GM04504 (cell line): ENCODE measurements at places on chromosomes 13 and 19.

- DNase-seq: no peak
Measured at GRCh38 chr13:40590112-40590862, 76.2 kb downstream of the FOXO1 start.

DNA sequence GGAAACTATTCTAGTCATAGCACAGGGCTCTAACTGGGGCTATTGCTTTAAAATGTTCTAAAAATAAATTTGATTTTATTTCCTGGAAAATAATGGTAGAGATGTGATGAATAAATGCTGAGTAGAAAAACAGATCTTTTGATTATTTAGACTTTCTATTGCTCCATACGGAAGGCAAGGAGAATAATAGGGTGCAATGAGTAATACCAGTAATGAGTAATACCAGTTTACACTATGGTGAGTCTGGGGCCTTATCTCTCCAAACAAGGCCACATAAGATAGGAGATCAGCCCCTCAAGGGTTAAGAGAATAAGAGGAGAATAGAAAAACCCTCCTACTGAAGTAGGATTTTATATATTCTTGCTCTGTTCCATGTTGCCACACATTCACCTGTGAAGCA lies 390.4 kb downstream of the KLF5 start:
- DNase-seq: no peak

GRCh38 chr13:100203696-100204367 lies 114.9 kb downstream of the PCCA start:
- DNase-seq: peak; percentile 17

GRCh38 chr19:11530432-11530831 lies 1.5 kb upstream of the ECSIT start:
- DNase-seq: no peak

GRCh38 chr19:58356766-58357480 lies 3.6 kb upstream of the A1BG start:
- DNase-seq: no peak

DNA sequence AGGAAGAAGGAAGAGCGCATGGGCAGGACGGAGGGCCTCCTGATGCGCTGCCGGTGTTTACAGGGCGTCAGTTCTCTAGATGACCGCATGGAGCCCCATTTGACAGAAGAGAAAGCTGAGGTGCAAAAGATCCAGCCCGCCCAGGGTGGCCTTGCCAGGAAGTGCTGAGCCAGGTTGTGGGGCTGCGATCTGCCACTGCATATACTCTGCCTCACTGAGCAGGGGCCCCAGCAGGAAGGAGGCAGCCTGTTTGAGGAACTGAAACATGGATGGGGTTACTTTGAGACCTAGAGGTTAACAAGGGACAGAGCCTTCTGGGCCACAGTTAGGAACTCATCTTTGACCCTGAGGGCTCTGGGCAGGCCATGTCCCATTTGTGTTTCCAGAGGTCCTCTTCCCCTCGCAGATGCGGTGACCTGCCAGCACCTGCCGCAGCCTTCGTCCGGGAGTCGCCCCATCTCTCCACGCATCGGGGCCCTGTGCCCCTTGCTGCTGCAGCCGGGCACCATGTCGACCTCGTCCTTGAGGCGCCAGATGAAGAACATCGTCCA lies 3.2 kb downstream of the EPN1 start:
- no peak for DNase-seq

DNA sequence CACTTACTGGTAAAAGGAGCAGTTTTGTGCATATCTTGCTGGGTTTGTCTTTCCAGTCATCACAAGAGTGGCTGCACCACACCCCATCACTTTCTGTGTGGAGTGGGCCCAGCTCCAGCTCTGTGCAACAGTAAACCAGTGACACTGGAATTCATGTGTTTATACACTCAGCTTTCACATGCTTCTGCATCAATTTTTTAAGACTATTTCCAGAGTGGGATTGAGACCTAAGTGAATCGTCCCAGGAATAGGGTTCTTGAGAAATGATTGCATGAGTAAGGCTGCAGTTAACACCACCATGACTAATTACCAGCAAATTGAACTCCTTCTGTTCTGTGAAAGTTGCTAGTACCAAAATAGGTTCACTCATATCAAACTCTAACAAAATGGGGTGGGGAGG lies 5.3 kb upstream of the CFAP97D2 start:
- no peak for DNase-seq

DNA sequence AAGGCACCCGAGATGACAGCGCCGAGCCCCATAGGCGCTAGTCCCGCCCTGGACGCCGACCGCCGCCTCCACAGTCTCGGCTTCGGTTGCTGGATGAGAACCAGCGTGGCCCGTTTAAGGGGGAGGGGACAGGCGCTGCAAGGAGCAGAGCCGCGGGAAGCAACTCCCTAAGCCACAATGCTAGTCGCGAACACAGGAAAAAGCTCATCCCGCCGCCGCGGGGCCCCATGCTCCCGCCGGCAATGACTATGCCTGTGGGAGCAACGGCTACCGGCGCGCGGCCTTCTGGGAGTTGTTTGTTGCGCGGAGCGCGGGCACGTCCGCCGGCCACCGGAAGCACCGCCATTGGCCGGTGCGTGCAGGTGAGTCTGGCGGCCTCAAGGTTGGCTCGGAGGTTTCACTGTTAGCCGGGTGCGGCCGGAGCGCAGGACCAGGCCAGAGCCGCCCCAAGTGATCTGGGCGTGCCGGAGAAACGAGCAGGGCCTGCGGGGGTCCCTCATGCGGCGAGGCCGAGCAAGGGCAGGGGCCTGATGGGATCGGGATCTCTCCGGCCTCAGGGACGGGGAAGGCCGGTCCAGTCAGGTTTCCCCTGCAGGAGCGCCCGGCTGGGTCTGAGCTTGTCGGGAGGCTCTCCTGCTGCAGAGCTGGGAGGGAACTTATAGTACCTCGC lies at the start of gene ZNF544:
Gene ZNF544, plus strand, starts transcription at position 330 of the 670 bp plus-strand sequence. CDS start 15,110 bp downstream, outside the sequence.
- no peak for DNase-seq

GRCh38 chr19:58181902-58182576 lies 822 bp upstream of the ZNF274 start:
- DNase-seq: no peak

- no peak for DNase-seq
Measured at GRCh38 chr13:66922444-66922843, 307.7 kb downstream of the PCDH9 start.

DNA sequence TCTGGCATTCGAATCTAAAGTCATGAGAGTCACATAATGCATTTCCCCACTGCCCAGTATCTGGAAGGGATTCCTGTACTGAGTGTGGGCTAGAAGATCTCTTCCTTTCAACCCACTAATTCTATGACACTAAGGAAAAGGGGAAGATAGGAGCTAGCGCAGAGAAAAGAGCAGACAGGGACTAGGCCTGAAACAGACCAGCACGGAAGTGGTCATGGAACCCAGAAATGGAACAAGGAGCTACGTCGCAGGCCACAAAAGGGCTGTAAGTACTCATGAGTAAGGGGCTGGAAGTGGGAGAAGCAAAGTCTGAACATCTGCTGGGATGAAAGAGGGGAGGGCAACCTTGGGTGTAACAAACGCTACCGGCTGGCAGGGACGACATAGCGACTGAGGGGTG lies 8.6 kb downstream of the ABCC4 start:
- DNase-seq: no peak

- no peak for DNase-seq
Measured at GRCh38 chr13:79482281-79482970, 1.5 kb downstream of the NDFIP2 start.

DNA sequence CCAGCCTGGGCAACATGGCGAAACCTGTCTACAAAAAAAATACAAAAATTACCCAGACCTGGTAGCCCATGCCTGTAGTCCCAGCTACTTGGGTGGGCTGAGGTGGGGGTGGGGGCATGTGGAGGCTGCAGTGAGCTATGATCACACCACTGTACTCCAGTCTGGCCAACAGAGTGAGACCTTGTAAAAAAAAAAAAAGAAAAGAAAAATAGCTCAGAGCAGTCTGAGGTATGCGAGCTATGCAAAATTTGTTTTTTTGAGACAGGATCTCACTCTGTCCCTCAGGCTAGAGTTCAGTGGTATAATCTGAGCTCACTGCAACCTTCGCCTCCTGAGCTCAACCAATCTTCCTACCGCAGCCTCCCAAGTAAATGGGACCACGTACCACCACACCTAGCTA lies 7.1 kb upstream of the TOMM40 start:
- DNase-seq: no peak

DNA sequence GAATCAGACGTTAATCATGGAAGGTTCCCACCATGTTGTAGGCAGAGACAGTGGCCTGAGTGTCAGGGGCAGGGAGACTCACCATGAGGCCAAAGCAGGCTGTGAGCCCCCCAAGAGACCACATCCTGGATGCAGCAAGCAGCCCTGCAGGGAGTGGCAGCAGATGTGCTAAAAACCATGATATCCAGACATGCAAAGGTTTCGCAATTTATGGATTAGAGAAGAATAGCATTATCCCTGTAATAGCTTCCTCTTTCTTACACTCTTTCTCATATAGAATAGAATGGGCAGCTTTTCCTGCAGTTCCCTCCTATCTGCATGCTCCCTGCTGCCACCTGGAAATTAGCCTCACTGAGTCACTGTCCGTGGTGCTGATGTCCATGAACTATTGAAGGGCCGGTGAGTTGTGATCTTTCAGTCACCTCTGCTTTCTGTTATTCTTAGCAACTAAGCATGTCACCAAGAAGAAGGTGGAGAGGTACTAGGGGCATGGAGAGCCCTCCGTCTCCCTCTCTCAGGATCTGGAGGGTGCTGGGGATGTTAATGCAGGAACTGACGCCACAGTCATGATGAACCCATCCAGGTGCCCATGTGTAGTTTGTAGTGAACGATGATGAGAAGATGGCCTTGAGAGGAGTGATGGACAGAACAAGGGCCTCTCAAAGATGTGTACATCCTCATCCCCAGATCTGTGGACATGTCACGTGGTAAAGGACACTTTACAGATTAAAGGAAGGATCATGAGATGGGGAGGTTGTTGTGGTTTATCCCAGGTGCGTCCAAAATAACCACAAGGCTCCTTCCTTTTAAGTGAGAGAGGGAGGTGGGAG lies 9.9 kb downstream of the CEACAM4 start:
- DNase-seq: peak; percentile 1

GRCh38 chr13:110106726-110107125 lies 200.2 kb downstream of the COL4A1 start:
- DNase-seq: no peak
